GM13977 (cell line): ENCODE measurements at places on chromosomes 4 and X.

DNA sequence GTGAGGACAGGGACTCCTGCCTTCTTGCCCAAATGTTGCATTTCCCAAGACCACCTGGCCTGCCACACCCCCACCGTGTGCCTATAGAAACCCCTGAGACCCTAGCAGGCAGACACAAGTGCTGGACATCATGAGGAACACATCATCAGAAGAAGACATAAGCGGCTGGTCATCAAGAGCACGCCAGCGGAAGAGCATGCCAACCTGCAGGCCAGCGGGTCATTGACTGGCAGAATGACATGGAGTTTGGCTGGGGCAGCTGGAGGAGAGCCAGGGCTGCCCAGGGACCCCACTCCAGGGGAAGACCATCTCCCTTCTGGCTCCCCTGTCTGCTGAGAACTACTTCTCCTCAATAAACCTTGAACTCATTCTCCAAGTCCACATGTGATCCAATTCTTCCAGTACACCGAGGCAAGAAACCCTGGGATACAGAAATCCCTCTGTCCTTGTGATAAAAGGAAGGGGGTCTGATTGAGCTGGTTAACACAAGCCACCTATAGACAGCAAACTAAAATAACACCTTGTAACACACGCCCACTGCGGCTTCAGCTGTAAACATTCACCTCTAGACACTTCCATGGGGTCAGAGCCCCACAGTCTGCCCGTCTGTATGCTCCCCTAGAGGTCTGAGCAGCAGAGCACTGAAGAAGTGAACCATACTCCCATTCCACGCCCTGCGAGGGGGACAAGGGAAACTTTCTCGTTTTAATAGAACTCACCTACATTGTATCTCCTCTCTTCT is 164.8 kb upstream of the EMCN start:
- DNase-seq = no peak

GRCh38 chrX:69361311-69361845 is 142.7 kb upstream of the NALF2 start:
- no peak for DNase-seq

DNA sequence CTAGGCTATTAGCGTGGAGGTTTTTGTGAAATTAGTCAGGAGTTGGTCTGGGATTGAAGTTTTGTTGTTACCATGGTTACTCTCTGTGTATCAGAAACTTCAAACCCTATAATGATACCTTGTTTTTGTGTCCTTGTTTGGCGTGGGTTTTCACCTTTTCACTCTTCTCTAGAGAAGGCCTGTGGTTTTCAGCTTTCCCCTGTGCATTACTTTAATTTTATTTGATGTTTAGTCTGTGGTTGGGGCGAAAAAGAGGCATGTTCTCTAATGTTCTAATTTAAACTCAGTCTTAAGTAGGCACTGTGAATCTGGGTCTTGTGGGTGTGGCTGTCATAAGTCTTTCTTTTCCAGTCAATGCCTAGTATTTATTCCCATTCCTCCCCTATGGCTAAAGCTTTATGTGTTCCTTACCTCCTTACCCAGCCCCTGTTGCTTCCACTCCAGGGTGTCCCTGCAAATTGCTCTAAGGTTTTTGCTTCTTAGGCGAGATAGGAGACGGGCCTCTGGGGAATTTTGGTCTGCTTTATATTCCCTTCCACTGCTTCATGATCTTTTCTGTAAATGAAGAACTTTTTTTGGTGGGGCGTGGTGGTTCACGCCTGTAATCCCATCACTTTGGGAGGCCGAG is 326.3 kb upstream of the ZCCHC13 start:
- peak; percentile 31 for DNase-seq

DNA sequence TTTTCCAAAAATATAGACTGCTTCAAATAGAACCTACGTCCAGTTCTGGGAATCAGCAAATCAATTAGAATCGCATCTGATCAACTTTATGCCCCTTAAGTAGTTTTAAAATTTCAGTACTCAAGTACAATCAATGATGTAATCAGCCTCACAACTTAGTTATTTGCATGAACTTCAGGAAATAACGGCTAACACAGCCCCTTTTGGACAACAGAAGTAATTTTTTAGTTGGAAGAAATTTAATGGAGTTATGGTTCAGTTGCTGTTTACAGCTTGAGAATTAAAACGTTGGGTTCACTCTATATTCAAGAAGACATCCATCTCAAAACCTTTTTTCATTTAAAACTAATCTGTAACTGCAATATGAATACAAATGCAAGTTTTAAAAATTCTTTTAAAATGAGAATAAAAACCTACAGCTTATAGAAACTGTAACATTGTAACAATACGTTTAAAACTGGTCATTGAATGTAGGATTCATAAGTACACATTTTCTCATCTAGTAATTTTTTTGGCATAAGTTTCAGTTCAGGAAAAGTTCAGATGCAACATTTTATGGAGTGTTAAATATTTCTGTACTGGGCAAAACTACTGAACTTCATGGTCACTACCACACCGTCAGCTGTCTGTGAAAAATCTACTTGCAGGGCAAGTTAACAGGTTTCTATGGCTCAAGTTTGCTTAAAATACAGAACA is 956 bp downstream of the TAPT1 start:
- DNase-seq = peak; percentile 26

GRCh38 chr4:147855571-147856009 is 123.7 kb downstream of the ARHGAP10 start:
- no peak for DNase-seq

- DNase-seq = no peak
Measured at GRCh38 chrX:39002466-39002865, 201.2 kb downstream of the MID1IP1 start.

- no peak for DNase-seq
Measured at GRCh38 chrX:155065035-155065734, 5.8 kb downstream of the CMC4 start.

DNA sequence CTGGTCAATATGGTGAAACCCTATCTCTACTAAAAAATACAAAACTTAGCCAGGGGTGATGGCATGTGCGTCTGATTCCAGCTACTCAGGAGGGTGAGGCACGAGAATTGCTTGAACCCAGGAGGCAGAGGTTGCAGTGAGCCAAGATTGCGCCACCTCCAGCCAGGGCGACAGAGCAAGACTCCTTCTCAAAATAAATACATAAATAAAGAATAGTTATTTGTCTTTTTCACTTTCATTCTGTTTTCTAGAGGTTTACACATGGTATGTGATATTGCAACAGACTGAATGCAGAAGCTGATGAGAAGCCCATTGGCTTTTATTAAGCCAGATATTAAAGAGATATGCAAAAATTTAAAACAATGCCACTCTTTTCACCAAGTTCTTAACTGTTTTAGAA is 8.2 kb downstream of the KLHL15 start:
- no peak for DNase-seq

DNA sequence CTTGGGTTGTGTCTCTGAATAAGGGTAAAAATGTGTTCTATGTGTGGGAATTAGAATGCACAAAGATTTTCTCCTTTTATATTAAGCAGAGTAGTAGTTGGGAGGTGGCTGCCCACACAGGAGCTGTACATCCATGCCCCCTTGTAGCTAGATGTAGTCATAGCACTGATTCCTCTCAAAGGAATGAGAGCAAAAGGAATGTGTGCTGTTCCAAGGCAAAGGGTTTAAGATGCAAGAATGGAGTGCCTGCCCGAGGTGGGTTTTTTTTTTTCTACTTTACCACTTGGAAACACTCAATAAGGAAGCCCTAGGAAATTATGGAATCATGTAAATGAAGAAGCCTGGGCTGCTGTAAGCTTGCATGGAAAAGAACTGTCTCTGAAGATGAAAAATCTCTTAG is 2183.2 kb upstream of the AGA start:
- DNase-seq = no peak

- DNase-seq = no peak
Measured at GRCh38 chrX:119189595-119189994, 46.5 kb upstream of the PGRMC1 start.

DNA sequence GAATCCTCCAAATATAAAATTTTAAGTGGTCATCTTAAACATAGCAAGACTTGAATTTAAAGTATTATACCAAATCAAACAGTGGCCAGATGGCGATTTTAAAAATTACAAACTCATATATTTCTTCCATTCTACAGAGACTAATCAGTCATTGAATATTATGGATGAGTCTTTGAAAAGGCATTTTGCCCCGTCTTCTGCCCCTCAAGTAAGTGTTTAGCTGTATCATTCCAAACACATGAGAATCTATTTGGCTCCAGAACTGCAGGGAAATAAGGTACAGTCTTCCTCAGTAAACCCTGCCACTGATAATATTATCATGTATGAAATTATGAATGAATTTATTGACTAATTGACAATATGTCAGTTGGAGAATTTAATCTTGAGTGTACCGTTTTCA is 191.0 kb downstream of the SLC7A11 start:
- no peak for DNase-seq

- DNase-seq = no peak
Measured at GRCh38 chr4:1053080-1053661, 41.7 kb downstream of the FGFRL1 start.

- DNase-seq = no peak
Measured at GRCh38 chrX:135505351-135505750, 15.1 kb upstream of the INTS6L start.

DNA sequence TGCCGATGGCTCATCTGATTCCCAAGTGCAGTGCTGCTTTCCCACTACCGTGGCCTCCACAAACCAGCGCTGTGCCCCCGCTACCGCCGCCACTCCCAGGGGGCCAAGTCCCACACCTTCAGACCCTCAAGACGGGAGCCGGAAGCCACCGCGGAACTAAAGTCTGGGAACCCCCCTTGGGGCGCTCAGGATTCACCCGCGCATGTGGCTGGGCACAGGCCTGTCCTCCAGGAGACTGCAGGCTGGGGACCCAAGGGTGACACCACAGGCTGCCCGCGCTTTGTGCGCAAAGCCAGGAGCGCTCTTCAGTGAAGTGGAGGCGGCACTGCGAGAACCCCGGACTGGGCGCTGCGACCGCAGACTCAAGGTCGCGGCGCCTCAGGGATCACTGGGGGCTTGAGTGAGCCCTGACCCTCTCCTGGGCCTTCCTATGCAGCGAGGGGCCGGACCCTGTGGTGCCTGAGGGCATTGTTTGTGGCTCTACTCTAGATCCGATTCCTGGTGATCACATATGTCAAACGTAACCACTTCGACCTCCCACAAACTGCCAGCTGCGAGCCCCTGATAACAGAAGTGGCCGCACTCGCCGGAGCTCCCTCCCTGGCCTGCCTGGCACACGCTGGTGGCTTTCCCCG is 20.4 kb upstream of the TBC1D14 start:
- no peak for DNase-seq

- no peak for DNase-seq
Measured at GRCh38 chr4:135098061-135098460, 896.5 kb upstream of the PABPC4L start.

- no peak for DNase-seq
Measured at GRCh38 chr4:1447676-1448588, 41.7 kb upstream of the NKX1-1 start.

- DNase-seq = no peak
Measured at GRCh38 chrX:82782014-82782413, 726.1 kb upstream of the POU3F4 start.

- no peak for DNase-seq
Measured at GRCh38 chr4:141074098-141074878, 59.0 kb downstream of the RNF150 start.

- DNase-seq = no peak
Measured at GRCh38 chr4:54909961-54910360, 215.4 kb downstream of the KDR start.

GRCh38 chr4:36394352-36394903 is 113.0 kb downstream of the DTHD1 start:
- no peak for DNase-seq

- no peak for DNase-seq
Measured at GRCh38 chr4:182922501-182923284, 5.5 kb upstream of the DCTD start.

- no peak for DNase-seq
Measured at GRCh38 chr4:67712000-67712625, 11.2 kb upstream of the UBA6 start.

GRCh38 chrX:857376-857775 is 226.8 kb downstream of the SHOX start:
- DNase-seq = no peak

GRCh38 chr4:103934178-103934789 is 214.5 kb upstream of the TACR3 start:
- peak; percentile 47 for DNase-seq

GRCh38 chr4:75598390-75598789 is 31.9 kb downstream of the CDKL2 start:
- peak; percentile 27 for DNase-seq

DNA sequence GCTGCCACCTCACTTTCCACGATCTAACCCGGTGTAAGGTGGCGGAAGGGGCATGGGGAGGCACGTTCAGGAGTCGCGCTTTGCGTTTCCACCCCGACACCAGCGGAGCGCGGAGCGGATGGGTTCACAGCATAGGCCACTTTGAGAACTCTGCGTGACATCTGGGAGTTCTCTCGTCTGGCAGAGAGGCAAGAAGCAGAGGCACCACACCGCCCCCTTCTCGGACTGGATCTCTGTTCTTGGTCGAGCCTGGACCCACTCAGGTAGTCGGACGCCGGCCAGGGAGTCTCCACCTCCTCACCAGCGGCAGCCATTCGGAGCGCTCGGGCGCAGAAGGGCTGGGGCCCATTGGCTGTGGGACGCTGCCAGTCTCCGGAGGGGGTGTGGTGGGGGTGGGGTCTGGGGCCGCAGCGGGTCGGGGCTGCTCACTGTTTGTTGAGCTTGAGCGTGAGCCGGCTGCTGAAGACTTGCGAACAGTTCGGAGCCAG is at the start of gene DACH2:
Gene DACH2, plus strand, starts transcription at position 428 of the 488 bp plus-strand sequence.
- peak; percentile 68 for DNase-seq

- DNase-seq = peak; percentile 82
Measured at GRCh38 chr4:40856840-40857362, 107.1 kb downstream of the NSUN7 start.
